ENCODE measurements at places on chromosomes 5 and 9. TPM values are rescaled to one million over a fixed set of nuclear protein-coding genes. Genes with fewer than 3 reads are reported as not detected.

BARX1 gene
- 0.09 TPM for total RNA-seq

COL27A1 gene
- 2.1 TPM for total RNA-seq

NEURL1B gene
- total RNA-seq = 2.5 TPM

PCDHA1 gene
- 0.09 TPM for total RNA-seq

KIF12 gene
- not detected for total RNA-seq

UBAC1 gene
- 13.3 TPM for total RNA-seq

AMACR gene
- total RNA-seq = 19.1 TPM

DNAJA1 gene
- 142 TPM for total RNA-seq

F2RL1 gene
- total RNA-seq = 3.1 TPM

C5orf58 gene
- total RNA-seq = not detected

MZB1 gene
- 0.18 TPM for total RNA-seq

FSD1L gene
- 7.0 TPM for total RNA-seq

C9orf50 gene
- total RNA-seq = not detected

POU5F2 gene
- 3.1 TPM for total RNA-seq

TSSK1B gene
- total RNA-seq = 1.4 TPM

GM2A gene
- total RNA-seq = 42.6 TPM

SHROOM1 gene
- total RNA-seq = 7.6 TPM

CREB3 gene
- 56.1 TPM for total RNA-seq

PTAR1 gene
- total RNA-seq = 34.0 TPM

NRARP gene
- not detected for total RNA-seq

CDH12 gene
- total RNA-seq = 0.09 TPM

TMEM215 gene
- not detected for total RNA-seq

STPG3 gene
- not detected for total RNA-seq

NOXA1 gene
- total RNA-seq = 0.36 TPM

FGFR4 gene
- total RNA-seq = 0.74 TPM

CLIC3 gene
- total RNA-seq = 4.3 TPM

TICAM2 gene
- total RNA-seq = 9.1 TPM

PDLIM4 gene
- total RNA-seq = 37.3 TPM

PROB1 gene
- 0.99 TPM for total RNA-seq

SLC46A2 gene
- total RNA-seq = not detected

TCF7 gene
- total RNA-seq = 1.1 TPM

HK3 gene
- total RNA-seq = not detected

PSAT1 gene
- total RNA-seq = 308 TPM

MEGF10 gene
- not detected for total RNA-seq

RAB3C gene
- not detected for total RNA-seq

PCDHB7 gene
- 0.63 TPM for total RNA-seq

KCNN2 gene
- not detected for total RNA-seq

CMYA5 gene
- total RNA-seq = 1.7 TPM

SPINK4 gene
- not detected for total RNA-seq

UNC13B gene
- 10.1 TPM for total RNA-seq

Measured in fibroblast of the aortic adventitia (primary cell).